ENCODE measurements at places on chromosomes 16 and 17. TPM values are rescaled to one million over a fixed set of nuclear protein-coding genes. Genes with fewer than 3 reads are reported as not detected.

The SLC6A2 gene
- not detected for total RNA-seq

The MEOX1 gene
- 0.84 TPM for total RNA-seq

The TPSG1 gene
- total RNA-seq: not detected

The NPIPB6 gene
- 0.17 TPM for total RNA-seq

The GPR142 gene
- not detected for total RNA-seq

The RUNDC3A gene
- 1.4 TPM for total RNA-seq

The TBC1D28 gene
- total RNA-seq: not detected

The TK1 gene
- 340 TPM for total RNA-seq

The TERB1 gene
- total RNA-seq: not detected

The ICAM2 gene
- total RNA-seq: not detected

The CLEC10A gene
- not detected for total RNA-seq

The ADAM11 gene
- total RNA-seq: 2.9 TPM

The KCTD19 gene
- not detected for total RNA-seq

GRCh38 chr17:82648742-82649331, 593 bp upstream of the WDR45B start:
- no peaks in the 10 kb centered on the region for H3K27me3 ChIP-seq
- H3K36me3 ChIP-seq: peaks cover 9% of the 10 kb centered on the region
- peak overlapping the region; percentile 68 for H3K4me3 ChIP-seq
- DNase-seq: peak; percentile 18
- peaks cover 17% of the 10 kb centered on the region for H3K4me1 ChIP-seq
- H3K27ac ChIP-seq: peak overlapping the region; percentile 59

GRCh38 chr16:8963010-8963820, 491 bp downstream of the USP7 start:
- peaks cover 27% of the 10 kb centered on the region for H3K4me1 ChIP-seq
- no peak overlapping the region for H3K27ac ChIP-seq
- DNase-seq: no peak
- no peaks in the 10 kb centered on the region for H3K36me3 ChIP-seq
- H3K27me3 ChIP-seq: no peaks in the 10 kb centered on the region
- H3K4me3 ChIP-seq: peak overlapping the region; percentile 78

GRCh38 chr16:58107709-58108108, 21.5 kb downstream of the CFAP20 start:
- no peaks in the 10 kb centered on the region for H3K36me3 ChIP-seq
- H3K4me1 ChIP-seq: no peaks in the 10 kb centered on the region
- H3K27ac ChIP-seq: no peak overlapping the region
- H3K4me3 ChIP-seq: no peak overlapping the region
- no peak for DNase-seq

DNA sequence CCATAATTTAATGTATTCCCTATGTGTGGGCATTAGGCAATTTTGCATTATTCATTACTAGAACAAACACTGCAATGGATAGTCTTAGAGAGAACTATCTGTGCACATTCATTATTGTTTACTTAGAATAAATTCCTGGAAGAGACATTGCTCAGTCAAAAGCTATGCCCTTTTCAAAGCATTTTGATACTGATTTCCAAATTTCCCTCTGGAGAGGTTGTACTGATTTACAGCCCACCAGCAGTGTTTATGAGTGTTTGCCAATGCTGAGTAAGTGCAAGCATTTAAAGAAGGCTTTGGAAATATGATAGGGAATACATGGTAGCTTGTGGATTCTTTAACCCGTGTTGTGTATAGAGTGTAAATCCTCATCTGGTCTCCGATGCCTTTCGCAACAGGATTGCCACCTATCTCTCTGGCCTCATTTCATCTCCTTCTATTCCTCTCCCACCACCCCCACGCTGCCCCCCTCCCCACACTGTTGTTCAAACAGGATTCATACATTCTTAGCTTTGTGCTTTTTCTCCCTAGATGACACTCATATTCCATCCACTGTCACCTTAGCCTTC, 33.4 kb upstream of the MMD start:
- DNase-seq: peak; percentile 99
- H3K4me1 ChIP-seq: peaks cover 75% of the 10 kb centered on the region
- peak overlapping the region; percentile 80 for H3K27ac ChIP-seq

DNA sequence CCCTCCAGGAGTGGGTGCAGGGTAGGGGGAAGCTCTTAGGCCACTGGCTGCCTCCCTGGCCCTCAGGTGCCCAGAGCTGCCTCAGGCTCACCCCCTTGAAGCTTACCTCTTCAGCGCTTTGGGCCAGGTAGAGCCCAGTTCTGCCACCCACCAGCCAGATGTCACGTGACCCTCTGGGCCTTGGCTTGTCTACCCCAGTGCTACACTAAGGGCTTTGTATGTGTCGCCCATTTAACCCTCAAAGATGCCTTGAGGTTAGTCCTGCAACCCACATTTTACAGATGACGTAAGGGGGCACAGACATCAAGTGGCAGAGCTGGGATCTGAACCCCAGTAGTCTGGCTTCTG, 3.4 kb downstream of the HAS3 start:
- H3K36me3 ChIP-seq: peaks cover 48% of the 10 kb centered on the region
- no peaks in the 10 kb centered on the region for H3K27me3 ChIP-seq
- DNase-seq: no peak
- H3K27ac ChIP-seq: 0 out of 2 replicates have a peak overlapping the region, but pooled peaks have one; percentile 83

DNA sequence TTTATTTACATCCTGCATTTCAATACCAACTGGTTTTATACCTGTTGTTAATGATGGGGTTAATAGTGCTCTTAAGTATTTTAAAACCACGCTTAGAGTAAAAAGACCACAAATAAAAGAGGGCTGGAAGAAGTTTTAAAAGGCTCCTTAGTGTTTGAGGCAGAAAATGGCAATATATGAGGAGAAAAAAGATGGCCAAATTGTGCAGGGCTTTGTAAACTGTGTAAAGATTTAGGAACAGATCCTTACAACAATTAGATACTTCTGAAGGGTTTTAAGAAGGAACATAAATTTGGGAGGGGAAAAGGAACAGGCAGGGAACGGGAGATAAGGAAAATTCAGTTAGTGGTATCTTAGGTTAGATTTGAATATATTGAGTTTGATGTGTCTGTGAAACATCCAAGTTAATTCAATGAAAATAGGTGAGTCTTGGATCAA, 12.7 kb downstream of the CDC27 start:
- peaks cover 6% of the 10 kb centered on the region for H3K4me1 ChIP-seq
- peaks cover 56% of the 10 kb centered on the region for H3K36me3 ChIP-seq
- no peak overlapping the region for H3K27ac ChIP-seq
- no peak for DNase-seq

- no peaks in the 10 kb centered on the region for H3K27me3 ChIP-seq
- H3K27ac ChIP-seq: peak overlapping the region; percentile 20
- H3K4me3 ChIP-seq: peak overlapping the region; percentile 49
- H3K4me1 ChIP-seq: peaks cover 32% of the 10 kb centered on the region
- H3K36me3 ChIP-seq: peaks cover 53% of the 10 kb centered on the region
These were observed 7.2 kb upstream of the CD68 start for GRCh38 chr17:7572338-7572587.

- H3K27me3 ChIP-seq: no peaks in the 10 kb centered on the region
- H3K27ac ChIP-seq: no peak overlapping the region
- no peaks in the 10 kb centered on the region for H3K4me1 ChIP-seq
- H3K4me3 ChIP-seq: no peak overlapping the region
These were observed 72.7 kb downstream of the SMG6 start for GRCh38 chr17:2230877-2231276.

DNA sequence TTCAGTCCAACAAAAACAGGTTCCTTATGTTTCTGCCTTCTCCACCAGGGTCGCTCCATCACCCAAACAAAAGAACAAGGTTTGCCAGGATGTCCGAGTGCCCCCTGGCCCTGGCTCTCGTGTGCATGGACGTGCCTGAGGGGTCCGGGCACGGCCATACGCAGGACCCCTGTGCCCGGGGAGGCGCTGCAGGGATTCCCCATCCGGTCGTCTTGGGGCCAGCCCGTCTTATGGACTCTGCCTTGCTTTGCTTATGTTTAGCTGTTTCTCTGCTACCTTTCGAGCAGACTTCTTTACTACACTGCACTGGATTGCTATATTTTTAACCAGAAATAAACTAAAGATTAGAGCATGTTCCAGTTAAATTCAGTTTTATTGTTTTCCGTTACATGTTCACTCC, 68.0 kb downstream of the KLHDC4 start:
- H3K27ac ChIP-seq: no peak overlapping the region
- no peak for DNase-seq
- H3K4me3 ChIP-seq: no peak overlapping the region
- no peaks in the 10 kb centered on the region for H3K27me3 ChIP-seq

GRCh38 chr16:11966173-11966572, 1.2 kb downstream of the TNFRSF17 start:
- no peaks in the 10 kb centered on the region for H3K36me3 ChIP-seq
- H3K4me1 ChIP-seq: no peaks in the 10 kb centered on the region
- DNase-seq: no peak
- no peaks in the 10 kb centered on the region for H3K27me3 ChIP-seq
- H3K4me3 ChIP-seq: no peak overlapping the region

GRCh38 chr17:76688165-76688622, 22.6 kb downstream of the MXRA7 start:
- no peaks in the 10 kb centered on the region for H3K36me3 ChIP-seq
- peak overlapping the region; percentile 23 for H3K4me3 ChIP-seq
- peak; percentile 58 for DNase-seq
- H3K27me3 ChIP-seq: no peaks in the 10 kb centered on the region
- H3K4me1 ChIP-seq: peaks cover 17% of the 10 kb centered on the region

DNA sequence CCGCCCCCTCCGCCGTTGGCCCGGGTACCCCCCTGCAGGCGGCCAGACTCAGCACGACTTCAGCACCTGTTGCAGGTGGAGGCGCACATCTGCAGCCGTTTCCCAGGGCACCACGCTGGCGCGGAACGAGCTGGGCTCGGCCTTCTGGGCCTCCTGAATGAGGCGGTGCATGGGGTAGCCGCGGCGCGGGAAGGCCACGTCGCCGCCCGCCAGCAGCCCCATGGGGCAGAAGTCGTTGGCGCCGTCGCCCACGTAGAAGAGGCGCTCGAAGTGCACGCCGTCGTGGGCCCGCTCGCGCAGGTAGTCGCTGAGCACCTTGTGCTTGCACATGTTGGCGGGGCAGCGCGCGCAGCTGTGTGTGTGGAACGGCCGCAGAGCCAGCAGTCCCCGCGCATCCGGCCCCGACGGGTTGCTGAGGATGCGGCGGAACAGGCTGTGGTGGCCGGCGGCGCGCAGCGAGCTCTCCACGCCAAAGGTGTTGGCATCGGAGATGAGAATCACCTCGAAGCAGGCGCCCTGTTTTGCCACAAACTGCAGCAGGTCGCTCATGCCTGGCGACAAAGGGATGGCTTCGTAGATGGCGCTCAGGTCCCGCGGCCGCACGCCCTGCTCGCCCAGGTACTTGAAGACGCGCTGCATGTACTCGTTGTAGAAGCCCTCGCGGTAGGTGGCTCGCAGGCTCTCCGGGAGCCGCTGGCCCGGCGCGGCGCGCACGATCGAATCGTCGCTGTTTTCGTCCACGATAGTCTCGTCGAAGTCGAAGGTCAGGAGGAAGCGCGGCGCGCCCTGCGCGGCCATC, 6.2 kb downstream of the PHOSPHO1 start:
- no peaks in the 10 kb centered on the region for H3K36me3 ChIP-seq
- no peak for DNase-seq
- no peak overlapping the region for H3K27ac ChIP-seq
- H3K27me3 ChIP-seq: peaks cover 24% of the 10 kb centered on the region

GRCh38 chr17:31733326-31733725, 125.7 kb downstream of the COPRS start:
- H3K27ac ChIP-seq: no peak overlapping the region
- H3K27me3 ChIP-seq: no peaks in the 10 kb centered on the region
- H3K36me3 ChIP-seq: no peaks in the 10 kb centered on the region
- no peak for DNase-seq
- no peaks in the 10 kb centered on the region for H3K4me1 ChIP-seq
- no peak overlapping the region for H3K4me3 ChIP-seq

DNA sequence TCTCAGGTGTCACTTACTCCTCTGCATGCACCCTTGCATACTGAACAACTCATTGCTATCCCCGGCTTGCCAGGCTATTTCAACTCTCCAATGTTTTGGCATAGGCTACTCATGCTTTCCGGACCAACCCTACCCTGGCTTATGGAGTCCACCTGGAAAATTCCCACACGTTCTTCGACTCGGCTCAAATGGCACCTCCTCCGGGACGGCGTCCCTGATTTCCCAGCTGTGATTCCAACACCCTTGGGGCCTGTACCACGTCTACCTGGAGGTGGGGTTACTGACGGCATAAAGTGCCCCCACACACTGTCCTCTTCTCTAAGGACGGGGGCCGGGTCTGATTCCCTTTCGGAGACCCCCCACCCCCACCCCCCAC, 498 bp downstream of the SMYD4 start:
- 0 out of 2 replicates have a peak, but pooled peaks cover under 1% of the 10 kb centered on the region for H3K36me3 ChIP-seq
- no peak overlapping the region for H3K27ac ChIP-seq
- no peaks in the 10 kb centered on the region for H3K27me3 ChIP-seq
- peaks cover 9% of the 10 kb centered on the region for H3K4me1 ChIP-seq

DNA sequence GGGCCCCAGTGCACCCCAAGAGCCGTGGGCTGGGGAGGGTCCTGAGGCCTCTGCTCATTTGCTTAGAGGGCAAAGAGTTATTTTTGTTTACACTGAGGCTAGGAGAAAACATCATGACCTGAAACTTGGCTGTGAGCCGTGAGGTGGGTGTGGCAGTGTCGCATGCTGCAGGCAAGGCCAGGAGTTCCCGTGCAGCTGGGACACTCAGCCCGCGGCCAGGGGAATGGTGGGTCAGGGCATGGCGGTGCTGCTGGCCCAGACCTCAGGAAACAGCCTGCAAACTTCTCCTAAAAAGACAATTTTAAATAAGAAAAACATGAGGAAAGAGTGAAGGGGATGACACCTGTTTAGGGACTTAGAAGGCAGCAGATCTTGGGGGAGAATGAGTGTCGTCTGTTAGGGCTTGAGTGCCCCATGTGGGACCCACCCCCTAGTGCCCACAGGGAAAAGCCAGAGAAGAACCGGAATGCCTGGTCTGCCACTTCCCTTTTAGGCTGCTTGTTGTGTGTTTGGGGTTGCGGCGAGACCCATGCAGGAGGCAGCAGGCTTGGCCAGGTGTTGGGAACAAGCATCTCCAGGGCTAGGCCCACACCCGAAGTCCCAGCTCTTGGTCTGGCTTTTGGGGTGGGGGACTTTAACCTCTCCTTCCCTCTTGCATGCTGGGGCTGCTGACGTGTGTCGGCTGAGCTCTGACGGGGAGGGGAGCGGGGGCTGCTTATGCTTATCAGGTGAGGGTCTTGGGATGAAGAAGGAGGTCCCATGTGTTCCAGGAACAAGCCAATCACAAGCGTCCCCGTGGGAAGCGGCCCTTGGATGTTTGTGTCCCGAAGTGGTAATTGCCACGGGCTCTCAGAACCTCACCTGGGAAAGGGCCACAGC, 80.9 kb upstream of the GNG13 start:
- no peak overlapping the region for H3K27ac ChIP-seq
- H3K4me3 ChIP-seq: no peak overlapping the region
- no peak for DNase-seq
- no peaks in the 10 kb centered on the region for H3K27me3 ChIP-seq
- no peaks in the 10 kb centered on the region for H3K4me1 ChIP-seq
- peaks cover 4% of the 10 kb centered on the region for H3K36me3 ChIP-seq

GRCh38 chr17:64216000-64216337, 47.1 kb downstream of the TEX2 start:
- H3K4me1 ChIP-seq: peaks cover 6% of the 10 kb centered on the region
- no peaks in the 10 kb centered on the region for H3K27me3 ChIP-seq
- DNase-seq: no peak
- no peak overlapping the region for H3K27ac ChIP-seq
- H3K36me3 ChIP-seq: peaks cover 17% of the 10 kb centered on the region
